SK-N-MC (cell line): ENCODE measurements at places on chromosomes 7 and 10.

DNA sequence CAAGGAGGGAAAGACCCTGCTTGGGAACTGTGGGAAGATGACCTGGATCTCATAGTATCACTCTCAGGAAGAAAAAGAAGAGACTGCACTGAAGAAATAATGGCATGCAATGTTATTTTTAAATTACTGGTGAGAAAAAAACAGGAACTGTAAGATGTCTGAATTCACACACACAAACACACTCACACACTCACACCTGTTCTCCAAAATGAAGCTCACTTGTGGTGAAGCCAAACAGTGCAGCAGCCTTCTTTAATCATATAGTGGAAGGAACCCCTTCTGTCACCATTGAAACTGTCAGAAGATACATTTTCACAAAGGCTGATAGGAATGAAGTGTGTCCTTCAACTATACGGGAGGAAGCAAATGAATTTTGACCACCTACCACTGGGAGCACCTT, 156.5 kb upstream of the GHITM start:
- DNase-seq: no peak

DNA sequence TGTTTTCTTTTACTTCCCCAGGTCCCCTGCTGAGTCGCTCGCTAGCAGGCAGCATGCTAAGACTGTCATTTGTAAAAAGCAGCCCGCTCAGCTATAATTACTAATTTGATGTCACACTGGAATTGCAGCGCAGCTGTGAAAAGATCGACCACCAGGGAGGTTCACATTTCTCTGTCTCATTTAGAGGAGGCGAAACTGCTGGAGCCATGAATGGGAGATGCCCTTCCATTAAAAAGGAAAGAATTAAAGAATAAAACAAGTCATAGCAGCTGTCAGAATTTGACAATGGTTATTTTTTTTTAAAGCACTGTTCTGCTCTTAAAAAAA, 153.5 kb downstream of the PIP4K2A start:
- DNase-seq: no peak

- DNase-seq: no peak
These were observed 15.6 kb upstream of the ADO start for GRCh38 chr10:62788861-62789467.

DNA sequence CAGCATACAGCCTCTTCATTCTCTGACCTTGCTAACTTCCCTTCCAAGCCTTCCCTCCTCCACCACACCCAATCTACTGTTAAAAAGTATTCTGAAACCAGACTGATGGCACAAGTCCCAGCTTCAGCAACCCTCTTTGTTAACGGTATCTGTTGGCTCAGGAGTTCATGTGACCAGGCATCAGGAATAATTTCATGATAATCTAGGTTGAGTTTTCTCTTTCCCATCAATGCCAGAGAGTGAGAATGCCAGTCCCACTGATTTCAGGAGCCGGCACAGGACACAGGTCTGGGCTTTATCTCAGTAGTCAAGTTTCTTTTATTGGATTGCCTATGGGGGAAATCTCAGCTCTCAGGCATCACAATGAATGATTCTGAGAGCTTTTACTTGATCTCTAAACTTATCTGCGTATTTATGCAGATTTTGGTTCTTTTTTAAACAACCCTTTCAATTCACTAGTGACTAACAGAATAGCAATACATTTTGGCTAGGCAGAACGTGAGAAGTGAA, 231.0 kb upstream of the LYZL1 start:
- no peak for DNase-seq

DNA sequence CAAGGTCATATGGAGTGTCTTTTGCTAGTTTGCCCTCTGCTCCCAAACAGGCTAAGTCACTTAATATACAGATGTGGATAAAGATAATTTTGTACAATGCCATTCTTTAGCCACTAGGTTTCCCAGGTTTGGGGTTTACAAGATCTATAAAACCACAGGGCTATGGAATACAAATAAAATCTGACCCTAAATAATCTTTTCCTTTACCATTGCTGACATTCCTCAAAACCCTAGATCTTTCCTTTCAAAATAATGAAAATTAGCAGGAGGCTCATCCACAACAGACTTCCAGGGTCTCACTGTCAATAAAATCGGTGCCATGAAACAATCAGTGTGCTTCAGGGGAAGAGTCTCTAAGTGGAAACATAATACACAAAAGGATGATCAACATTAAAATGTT, 148.4 kb downstream of the CPEB3 start:
- no peak for DNase-seq

DNA sequence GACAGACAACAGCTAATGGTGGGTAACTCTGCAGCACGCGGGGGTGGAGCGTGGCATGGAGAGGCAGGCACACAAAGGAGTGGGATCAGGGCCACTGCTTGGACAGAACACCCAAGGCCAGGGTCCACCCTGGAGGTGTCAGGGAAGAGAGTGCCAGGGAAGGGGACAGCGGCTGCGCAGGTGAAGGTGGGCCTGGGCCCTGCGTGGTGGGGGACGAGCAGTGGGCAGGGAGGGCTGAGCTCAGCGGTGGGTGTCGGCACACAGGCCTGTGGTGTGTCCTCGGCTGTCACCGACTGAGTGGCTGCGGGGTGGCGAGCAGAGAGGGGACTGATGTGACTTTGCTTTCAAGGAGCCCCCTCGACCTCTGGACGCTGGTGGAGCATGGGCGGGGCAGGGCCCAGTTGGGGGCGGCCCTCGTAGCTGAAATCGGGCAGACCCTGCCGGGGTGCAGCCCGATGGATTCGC, 8.4 kb upstream of the SCART1 start:
- DNase-seq: no peak

- DNase-seq: no peak
These were observed 171.4 kb upstream of the INHBA start for GRCh38 chr7:41874201-41874785.

GRCh38 chr7:10015687-10016086, 958.0 kb upstream of the PHF14 start:
- no peak for DNase-seq

DNA sequence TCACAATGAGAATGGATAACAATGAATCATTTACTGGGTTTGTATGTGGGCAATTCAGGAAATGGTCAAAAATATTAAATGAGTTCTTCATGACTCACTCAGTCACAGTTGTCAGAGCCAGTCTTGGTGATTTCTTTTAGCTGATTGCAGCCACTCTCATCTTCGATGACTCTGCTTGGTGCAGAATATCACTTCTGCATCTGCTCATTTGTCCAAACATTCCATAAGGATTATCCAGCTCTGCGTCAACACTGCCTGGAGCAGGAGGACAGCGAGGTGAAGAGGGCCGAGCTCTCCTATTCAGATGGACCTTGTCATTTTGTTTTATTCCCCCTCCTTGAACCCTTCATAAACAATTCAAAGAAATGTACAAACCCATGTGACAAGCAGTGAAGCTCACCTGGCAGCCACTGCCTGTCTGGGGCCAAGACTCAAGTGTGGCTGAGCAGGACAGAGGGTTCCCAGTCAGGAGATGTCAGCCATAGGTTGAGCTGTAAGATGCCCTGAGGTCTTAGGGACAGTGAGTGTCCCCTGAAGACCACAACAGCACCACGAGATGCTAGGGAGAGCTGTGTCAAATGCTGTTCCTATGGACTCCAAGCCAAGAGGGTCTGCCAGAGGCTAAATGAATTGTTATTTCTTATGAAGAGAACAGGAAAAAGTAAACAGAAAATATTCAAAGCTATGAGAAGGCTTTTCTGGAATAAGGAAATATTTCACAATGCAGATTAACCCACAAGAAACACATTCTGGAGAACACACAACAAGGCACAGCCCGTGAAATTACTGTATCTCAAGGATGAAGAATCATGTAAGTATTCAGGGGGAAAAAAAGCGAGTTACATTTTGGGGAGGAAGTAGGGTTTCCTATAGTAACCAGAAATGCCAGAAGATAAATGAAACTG, 33.1 kb upstream of the EGFR start:
- no peak for DNase-seq

GRCh38 chr10:74206746-74207145, 55.7 kb downstream of the ADK start:
- no peak for DNase-seq

GRCh38 chr7:70919481-70920073, 212.4 kb upstream of the GALNT17 start:
- DNase-seq: no peak

GRCh38 chr7:77698042-77698625, 1.9 kb downstream of the RSBN1L start:
- no peak for DNase-seq

- no peak for DNase-seq
These were observed 68.0 kb downstream of the PDSS1 start for GRCh38 chr10:26765549-26765948.

DNA sequence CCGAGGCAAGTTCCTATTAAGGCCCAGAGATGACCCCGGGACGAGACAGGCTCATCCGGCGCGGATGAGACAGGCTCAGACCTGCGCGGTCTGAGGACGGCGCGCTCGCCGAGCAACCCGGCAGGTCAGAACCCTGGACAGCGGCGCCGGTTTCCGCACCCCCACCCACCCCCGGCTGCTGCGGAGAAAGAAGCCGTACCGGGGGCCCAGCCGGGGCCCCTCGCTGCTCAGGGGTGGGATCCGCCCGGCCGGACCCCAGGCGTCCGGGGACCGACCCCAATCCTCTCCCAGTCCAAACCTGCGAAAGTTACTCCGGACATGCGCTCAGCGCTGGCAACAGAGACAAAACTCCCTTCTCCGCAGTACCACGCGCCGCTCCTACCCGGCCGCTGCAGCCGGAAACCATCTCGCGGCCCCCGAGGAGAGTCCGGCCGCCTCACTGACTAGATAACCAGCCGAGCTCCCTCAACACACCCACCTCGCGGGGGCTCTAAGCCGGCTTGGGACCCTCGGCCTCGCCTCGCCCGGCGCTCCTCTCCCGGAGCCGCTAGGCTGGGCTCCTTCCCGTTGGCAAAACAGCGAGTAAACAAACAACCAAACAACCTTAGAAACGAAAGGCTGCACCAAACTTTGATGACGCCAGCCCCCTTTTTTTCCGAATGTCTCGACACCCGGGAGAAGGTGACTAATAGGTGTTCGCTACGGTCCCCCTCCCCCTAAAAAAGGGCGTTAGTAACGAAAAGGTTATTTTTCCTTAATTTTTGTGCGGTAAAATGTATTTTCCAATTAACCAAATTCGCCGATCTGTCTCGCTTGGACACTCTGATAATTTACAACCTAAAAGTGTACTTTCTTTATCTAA, 2.3 kb upstream of the DRGX start:
- no peak for DNase-seq

DNA sequence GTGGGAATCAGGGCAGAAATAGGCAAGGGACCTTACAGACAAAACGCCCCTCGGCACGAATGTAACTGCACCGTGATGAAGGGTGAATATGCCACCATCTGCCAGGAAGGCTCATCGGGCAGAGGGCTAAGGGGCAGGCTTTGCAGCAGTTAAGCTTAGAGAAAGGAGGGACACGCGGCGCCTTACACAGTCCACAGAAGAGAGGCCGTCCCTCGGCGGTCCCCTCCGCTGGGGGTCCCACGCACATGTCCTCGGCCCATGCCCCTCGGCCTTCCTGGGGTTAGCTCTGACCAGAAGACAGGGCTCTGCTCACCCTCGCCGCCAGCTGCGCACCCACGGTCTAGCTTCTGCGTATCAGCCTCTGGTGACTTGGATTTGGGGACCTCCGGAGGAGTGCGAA, 141.1 kb downstream of the DYNC2I1 start:
- DNase-seq: no peak

GRCh38 chr7:44338600-44338999, 13.2 kb upstream of the CAMK2B start:
- DNase-seq: no peak

- no peak for DNase-seq
These were observed 65.2 kb downstream of the GOLGA7B start for GRCh38 chr10:97914837-97915211.

DNA sequence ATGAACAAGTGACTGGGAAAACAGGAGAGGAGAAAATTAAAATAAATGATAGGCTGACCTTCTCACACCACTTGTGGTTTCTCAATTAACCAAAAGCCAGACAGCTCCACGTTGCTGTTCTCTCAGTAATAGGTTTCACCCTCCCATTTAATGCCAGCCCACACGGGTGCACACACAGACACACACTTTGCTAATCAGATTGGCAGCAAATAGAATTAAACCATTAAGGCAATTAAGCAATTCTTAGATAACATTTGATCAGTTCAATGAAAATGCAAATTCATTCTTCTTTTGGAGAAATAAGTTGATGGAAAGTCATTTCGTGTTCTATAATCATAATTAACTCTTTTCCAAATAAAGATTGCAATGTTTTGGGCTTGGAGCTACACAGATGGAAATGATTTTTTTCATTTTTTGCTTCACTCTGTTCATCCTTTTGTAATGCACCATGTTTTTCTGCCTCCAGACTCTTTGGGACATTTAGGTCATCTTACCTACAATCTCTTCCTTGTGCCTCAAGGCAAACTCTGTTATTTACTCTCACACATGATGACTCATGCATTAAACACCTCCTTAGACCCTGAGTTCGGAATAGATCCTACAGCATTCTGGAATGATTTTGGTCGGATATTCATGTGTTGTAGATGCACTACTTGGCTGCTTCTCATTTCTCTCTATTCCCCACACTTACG, 700.7 kb downstream of the AUTS2 start:
- DNase-seq: no peak

DNA sequence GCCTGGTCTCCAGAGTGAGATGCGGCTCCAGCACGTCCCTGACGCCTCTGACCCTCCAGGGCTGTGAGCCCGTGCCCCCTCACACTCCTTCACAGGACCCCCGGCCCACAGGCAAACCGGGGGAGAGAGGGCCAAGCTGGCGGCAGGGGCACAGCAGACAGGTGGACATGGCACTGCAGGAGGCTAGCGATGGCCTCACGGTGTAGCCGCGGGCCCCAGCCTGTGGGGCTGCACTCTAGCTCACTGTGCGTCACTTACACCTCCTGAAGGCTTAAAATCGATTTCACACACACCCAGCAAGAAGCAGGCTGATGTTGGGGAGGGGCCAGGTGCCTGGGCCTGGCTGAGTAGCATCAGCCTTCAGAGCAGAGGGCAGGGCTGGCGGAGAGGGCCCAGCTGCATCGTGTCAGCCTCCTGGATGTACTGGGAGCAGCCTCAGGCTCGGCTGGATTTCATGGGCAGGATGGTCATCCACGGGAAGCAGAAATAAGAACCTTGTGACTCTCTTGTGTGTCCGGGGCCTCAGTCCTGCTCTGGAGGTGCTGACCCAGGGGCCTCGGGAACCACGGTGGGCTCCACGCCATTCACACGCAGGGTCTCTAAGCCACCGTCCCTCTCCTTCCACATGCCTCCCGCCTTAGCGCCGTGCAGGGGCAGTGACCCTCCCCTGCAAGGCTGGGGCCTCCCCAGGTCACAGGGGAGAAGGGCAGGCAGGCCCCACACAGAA, 19.4 kb upstream of the KNDC1 start:
- no peak for DNase-seq

- no peak for DNase-seq
These were observed 83.3 kb downstream of the PAX2 start for GRCh38 chr10:100828738-100829096.

GRCh38 chr7:22885797-22886261, 63.2 kb upstream of the TOMM7 start:
- DNase-seq: no peak

GRCh38 chr7:22934473-22935065, 79.4 kb downstream of the HYCC1 start:
- no peak for DNase-seq

- no peak for DNase-seq
These were observed 595.8 kb upstream of the MKI67 start for GRCh38 chr10:128721963-128722445.

- DNase-seq: no peak
These were observed 900 bp upstream of the MICALL2 start for GRCh38 chr7:1459920-1460820.

- no peak for DNase-seq
These were observed 78.5 kb downstream of the SAMD9 start for GRCh38 chr7:93039282-93039681.
